ENCODE measurements at places on chromosomes 4 and X.

DNA sequence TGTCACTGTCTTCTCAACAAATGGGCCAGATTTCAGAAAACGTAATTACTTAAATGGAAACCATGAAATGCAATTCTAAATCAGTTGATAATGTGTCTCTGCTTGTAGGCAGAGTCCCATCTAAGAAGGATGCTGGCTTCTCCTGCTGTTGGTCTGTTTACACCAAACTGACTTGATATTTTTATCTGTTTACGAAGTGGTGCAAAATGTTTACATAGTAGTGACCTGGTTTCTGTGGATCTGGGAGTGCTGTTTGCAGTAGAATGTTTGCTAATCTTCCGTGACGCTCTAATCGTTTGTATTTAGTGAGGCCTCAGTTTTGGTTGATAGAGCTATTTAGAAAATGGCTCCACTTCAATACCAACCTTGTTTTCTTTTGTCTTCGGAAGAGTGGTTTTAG is 213.5 kb downstream of the VEGFC start:
- DNase-seq: no peak

GRCh38 chrX:2451501-2452316 is 49.1 kb downstream of the DHRSX start:
- DNase-seq: no peak

DNA sequence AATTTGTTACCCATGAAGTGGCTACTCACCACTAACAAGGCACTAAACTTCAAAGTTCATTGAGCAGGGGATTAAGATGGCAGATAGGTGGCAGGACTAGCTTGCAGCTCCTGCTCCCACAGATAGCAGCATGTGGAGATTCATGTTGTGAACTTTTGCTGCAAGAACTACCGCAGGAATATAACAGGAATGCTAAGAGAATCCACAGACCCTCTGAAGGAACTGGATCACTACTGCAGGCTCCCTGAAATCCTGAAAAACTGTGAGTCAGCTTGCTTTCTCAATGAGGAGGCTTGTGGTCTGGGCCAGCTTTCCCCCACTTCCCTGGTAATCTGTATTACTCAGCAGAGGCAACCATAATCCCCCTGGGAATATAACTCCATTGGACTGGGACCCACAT is 118.5 kb upstream of the VCX2 start:
- no peak for DNase-seq

GRCh38 chr4:141240671-141241070 is 20.0 kb downstream of the ZNF330 start:
- no peak for DNase-seq

DNA sequence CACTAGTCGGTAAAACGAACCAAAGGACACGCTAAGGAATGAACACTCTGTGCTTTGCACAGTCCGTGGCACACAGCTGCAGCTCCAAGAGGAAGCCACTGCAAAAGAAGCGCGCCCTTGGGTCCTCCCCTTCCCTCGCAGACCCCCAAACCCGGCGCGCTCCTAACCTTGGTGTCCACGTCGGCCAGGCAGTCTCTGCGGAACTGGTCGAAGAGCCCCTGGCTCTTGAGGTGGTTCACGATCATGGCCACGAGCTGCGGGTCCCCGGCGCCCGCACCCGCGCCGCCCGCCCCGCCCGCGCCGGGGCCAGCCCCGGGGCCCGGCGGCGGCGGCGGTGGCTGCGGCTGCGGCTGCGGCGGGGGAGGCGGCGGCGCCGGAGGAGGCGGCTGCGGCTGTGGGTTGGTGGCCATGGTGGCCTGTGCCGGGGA is 333 bp downstream of the BOD1L1 start:
- no peak for DNase-seq

DNA sequence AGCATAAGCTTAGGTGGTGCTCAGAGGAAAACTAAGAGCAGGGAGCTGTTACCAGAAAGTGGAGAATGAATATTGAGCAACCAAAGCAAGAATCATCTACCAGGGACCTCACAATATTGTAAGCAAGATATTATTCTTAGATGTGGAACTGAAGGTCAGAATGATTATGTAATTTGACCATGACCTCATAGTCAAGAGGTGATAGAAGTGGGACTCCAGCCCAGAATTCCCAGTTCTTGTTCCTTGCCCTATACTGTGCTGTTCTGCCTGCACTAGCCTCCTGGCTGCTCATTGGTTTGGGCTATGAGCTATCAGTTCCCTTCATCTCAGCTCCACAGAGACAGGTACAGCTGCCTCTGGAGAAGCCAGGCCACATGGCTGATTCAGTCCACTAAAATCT is 229.4 kb downstream of the LDB2 start:
- no peak for DNase-seq

GRCh38 chr4:48266781-48267180 is 2.9 kb downstream of the TEC start:
- DNase-seq: no peak

- no peak for DNase-seq
Measured at GRCh38 chr4:34323549-34324320, 1920.6 kb downstream of the ARAP2 start.

DNA sequence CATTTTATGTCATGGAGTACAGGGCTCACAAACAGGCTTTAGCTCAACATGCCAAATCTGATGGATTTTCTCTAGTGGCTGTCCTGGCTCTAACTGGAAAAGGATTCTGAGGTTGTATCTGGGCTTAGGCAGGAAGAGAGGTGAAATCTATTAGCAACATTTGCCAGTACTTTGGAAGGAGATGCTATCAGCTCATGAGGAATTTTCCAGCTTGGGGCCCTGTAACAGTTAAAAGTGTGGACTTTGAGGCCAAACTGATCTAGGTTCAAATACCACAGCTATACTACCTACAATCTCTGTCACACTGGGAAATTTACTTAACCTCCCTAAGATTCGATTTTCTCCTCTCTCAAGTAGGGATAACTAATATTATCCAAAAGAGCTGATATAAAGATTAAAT is 119.0 kb upstream of the HCCS start:
- DNase-seq: no peak

DNA sequence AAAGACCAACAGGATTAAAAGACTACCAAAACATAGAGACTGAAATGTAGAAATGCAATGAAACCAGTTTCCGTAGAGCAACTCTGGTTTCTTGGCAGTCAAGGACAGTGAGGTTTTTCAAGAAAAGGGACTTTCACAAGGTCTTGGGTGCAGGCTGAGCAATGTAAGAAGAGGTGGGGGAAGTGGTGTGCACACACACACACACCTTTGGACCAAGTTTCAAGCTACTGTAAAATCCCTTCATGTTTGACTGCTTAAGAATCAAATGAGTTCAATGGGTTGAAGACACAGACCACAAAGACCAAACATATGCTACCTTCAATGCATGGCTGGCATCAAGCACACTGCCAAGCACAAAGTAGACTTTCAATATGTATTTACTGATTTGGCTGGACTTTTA is 17.8 kb upstream of the MCF2 start:
- no peak for DNase-seq

- no peak for DNase-seq
Measured at GRCh38 chrX:29531336-29531735, 684.0 kb upstream of the MAGEB2 start.

GRCh38 chrX:71128166-71128833 is 9.9 kb downstream of the MED12 start:
- DNase-seq: no peak

DNA sequence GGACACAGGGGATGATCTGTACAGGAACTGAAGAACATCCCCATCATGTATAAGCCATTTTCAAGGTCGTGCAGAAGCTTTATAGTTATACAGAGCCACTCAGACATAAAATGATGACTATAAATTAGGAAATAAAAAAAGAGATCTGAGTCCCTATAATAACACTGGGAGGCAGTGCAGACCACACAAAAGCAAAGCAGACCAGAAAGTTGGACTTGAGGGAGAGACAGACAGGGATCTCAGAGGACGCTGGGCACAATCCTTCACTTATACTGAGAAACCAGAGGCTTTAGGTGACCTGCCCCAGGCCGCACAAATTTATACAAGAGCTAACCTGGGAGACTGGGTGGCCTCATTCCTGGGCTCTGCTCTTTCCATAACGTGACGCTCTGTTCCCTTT is 70.5 kb downstream of the HADH start:
- DNase-seq: no peak

DNA sequence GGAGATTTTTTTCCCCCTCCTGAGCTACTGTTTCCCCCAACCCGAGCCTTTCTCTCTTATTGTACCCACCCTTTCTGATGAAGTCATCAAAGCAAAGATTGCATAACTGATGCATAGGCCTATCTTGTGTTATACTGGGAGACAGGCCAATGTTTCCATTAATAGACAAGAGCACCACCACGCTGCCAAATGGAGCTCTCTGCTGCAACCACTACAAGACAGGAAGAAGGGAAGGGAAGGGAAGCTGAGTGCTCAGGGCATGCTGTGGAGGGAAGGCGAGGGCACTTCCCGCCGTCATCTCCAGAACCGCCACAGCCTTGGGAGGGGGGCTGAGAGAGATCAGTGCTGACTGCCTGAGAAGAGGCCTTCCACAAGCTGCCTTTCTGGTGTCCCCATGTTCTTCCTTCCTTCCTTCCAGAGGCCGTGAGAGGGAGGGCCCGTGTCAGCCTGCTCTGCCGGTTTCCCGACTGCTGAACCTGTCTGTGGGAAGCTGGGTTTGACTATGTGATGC is 75.0 kb downstream of the MGST2 start:
- DNase-seq: peak; percentile 35

All from CD4-positive, alpha-beta T cell treated with Interleukin-15 for 1 hour (primary cell).